HT1080 (cell line): ENCODE measurements at places on chromosomes 12 and 14. TPM values are rescaled to one million over a fixed set of nuclear protein-coding genes. Genes with fewer than 3 reads are reported as not detected.

OASL gene
- 2.4 and 3.2 TPM in 2 replicates for total RNA-seq

TMPRSS12 gene
- not detected in 2 replicates for total RNA-seq

SMAGP gene
- total RNA-seq, result 30.7 and 51.2 TPM in 2 replicates

BEGAIN gene
- total RNA-seq, result 0.33 and 0.35 TPM in 2 replicates

IL31 gene
- total RNA-seq, result not detected in 2 replicates
